Left renal pelvis (tissue), 4 donors: ENCODE measurements at places on chromosomes 3 and 15.

- no peak for DNase-seq
Observed at GRCh38 chr3:112128843-112129727, 4.0 kb downstream of the GCSAM start.

DNA sequence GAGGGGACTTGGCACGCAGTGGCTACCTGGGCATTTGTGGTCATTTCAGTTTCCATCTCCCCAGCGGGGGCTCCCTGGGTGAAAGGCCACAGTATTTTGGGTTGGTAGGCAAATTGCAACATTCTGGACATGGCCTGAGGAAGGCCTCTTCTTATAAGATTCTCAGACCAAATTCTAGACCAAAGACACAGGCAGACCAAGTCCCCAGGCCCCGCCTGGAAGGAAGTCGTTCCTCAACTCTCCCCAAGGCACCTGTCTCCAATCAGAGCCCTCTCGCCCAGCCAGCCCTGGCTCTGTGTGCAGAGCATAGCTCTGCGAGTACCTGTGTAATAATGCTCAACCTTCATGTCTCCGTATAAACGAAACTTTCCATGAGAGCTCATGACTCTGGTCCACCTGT, 53.1 kb downstream of the GRIP2 start:
- no peak for DNase-seq

DNA sequence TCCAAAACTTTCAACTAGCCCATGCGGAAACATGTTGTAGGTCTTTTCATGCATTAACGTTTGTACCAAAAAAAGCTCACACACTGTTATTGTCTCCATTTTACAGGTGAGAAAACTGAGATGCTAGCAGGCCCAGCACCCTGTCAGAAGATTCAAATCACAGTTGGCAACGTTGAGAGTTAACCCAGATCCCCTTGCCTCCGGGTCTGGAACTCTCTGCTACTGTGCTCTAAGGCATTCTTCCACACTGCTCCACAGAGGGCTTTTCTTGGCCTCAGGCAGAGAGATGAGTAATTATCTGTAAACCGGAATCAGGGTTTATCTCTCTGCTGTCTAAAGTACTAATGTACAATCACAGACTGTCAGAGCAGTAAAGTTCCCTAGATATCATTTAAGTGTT, 186.0 kb upstream of the LPP start:
- no peak for DNase-seq

DNA sequence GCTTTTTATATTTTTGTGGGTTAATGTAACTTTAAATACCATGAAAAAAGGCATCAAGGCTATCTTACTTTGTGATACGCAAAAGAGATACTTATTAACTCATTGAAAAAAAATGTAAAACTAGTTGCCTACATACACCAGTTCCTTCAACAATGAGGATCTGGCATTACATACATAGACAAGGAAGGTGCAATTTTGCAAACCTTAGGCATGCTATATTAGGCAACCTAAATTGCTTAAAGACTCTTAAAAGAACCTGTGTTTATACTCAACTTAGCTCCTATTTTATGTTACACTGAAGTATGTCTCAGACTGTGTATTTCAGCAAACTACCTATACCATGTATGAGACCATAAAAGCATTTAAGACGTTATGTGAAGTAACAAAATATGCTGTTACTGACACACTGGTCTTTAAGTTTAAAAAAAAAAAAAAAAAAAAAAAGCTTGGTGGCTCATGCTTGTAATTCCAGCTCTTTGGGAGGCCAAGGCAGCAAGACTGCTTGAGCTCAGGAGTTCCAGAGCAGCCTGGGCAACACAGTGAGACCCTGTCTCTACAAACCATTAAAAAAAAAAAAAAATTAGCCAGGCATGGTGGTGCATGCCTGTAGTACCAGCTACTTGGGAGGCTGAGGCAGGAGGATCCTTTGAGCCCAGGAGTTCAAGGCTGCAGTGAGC, 9.1 kb downstream of the TASOR start:
- DNase-seq, result no peak

DNA sequence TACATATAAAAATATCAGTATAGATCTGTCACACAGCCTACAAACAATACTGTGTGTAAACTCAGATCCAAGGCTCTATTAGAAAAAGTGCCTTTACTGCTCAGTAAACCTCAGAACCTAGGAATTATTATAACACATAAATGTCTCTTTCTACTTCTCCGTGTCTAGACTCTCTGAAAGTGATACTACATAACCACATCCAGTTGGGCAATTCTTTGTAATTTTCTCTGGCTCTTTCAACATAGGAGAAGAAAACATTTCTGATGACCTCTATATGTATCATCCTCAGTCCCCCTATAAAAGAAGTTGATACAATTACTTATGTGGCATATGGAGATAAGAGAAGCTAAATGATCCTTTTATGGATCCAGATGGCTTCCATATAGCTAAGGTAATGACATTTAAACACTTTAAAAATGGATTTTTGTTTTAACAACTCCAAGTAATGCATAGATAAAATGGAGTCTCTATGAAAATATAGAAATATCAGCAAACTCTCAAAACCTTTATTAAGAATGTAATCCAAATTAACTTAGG, 104.5 kb downstream of the LSAMP start:
- DNase-seq, result no peak

GRCh38 chr3:79015854-79016253, 751.9 kb downstream of the ROBO1 start:
- DNase-seq, result no peak

DNA sequence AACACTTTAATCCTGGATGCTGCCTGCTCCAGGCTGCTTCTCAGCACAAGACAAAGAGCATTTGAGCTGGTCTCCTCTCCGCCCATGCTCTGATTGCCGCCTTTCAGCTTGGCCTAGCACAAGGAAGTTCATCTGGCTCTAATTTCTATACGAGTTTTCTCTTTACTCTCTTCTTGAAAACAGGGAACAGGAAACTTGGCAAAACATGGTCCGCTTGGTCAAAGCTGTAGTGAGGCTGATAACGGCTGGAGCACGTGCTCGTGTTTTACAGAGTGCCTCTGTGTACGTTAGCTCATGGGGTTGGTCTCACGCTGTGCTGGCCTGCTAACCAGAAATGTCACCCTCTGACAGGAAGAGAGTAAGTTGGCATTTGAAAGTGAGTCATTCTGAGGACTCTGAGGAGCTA, 19.2 kb downstream of the RARRES1 start:
- no peak for DNase-seq

- no peak for DNase-seq
Observed at GRCh38 chr3:195886181-195887141, 21.9 kb downstream of the TNK2 start.
